HTR-8/SVneo (cell line): ENCODE measurements at places on chromosomes 3 and 15.
A peak's percentile ranks its signal among the peaks of the same experiment; 100 is the strongest.

DNA sequence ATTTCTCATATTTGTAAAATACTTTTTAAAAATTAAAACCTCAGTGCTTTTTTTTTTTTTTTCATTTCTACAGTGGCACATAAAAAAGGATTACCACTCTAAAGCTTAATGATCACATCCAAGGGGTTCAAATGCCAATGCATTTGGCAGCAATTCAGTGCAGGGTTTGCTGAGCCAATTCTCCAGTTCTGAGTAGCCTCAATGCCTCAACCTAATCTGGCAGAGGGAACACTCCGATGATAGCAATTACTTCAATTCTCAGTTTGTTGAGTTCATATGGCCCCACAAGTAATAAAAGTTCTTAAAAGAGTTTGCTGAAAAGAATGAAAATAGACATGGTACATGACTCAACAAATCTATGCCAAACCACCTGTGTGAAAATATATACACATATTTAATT, 79.3 kb upstream of the RBMS3 start:
- no peak for DNase-seq

DNA sequence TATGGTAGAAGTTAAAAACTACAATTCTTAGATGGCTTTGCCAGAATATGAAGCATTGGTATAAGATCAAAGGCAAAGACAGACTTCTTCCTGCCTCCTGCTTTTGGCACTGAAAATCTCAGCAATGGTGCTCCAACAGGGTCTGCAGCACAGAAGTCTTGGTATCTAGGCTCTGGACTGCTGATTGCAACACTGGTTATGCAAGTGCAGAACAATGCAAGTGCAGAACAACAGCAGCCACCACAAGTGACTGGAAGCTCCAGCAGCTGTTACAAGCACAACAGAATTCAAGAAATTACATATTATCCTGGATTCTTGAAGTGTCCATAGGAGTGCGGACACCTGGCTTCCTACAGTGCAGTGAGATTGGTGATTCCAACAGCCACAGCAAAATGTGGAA, 33.7 kb downstream of the ZBTB20 start:
- DNase-seq = no peak

DNA sequence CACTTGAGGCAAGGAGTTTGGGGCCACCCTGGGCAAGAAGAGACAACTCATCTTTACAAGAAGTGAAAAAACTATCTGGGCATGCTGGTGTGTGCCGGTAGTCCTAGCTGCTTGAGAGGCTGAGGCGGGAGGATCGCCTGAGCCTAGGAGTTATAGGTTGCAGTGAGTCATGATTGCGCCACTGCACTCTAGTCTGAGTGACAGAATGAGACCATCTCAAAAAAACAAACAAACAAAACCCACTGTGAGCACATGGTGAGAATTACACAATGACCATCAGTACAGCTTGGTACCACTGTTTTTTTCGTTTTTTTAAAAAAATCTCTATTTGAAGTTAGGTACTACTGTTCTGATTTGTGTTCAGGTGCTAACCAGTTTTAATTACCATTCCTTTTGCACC, 13.6 kb downstream of the VPS39 start:
- DNase-seq = peak; percentile 21

GRCh38 chr3:140078343-140078742, 143.4 kb downstream of the CLSTN2 start:
- no peak for DNase-seq

DNA sequence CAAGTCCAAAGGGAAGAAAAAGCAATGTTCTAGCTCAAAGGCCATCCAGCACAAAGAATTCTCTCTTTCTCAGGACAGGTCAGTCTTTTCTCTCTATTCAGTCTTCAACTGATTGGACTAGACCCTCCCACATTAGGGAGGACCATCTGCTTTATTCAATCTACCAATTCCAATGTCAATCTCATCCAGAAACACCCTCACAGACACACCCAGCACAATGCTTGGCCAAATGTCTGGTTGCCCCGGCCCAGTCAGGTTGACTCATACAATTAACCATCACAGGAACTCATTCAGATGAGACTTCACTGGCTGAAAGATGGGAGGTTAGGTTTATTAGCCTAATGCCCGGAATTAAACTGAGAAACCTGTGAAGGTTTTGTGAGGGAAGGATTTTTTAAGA, 32.4 kb downstream of the ACAN start:
- DNase-seq = no peak

- DNase-seq = no peak
These were observed 106.3 kb downstream of the LSM3 start for GRCh38 chr3:14284694-14285547.

- no peak for DNase-seq
These were observed 40.5 kb downstream of the CYFIP1 start for GRCh38 chr15:22939652-22940061.

DNA sequence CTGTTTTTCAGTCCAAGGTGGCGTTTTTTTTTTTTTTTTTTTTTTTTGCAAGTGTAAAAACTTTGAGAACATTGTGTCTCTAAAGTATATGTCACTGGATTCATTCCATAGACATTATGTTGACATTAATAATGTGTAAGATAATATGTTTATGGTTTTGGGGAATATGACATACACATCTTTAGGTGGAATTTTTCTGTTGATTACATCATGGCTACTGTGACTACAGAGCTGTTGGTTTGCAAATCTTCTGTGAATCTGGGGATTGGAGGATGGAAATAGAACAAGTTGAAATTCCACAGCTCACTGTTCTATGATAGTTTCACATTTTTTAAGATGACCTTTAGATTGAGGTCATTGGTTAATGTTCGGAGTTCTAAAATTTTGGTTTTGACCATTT, 24.4 kb upstream of the PLSCR2 start:
- DNase-seq = no peak

- no peak for DNase-seq
These were observed 7.2 kb downstream of the CD276 start for GRCh38 chr15:73691396-73691795.

DNA sequence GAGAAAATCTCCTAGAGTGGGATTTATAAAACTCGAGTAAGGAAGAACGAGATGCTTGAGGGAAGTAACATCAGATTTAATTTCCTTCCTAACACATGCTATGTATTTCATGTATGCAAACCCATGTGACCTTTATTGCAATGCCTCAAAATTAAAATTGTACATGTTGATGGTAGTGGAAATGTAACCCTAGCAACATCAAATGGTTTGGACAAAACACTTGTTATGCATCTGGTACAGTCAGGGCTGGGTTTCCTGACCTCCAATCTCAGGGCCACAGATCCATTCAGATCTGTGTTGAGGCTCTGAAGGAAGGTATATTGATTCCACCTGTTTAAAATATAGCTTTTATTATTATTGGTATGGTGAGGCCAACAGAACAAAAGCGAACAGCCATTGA, 246.0 kb downstream of the WNT5A start:
- DNase-seq = no peak

- no peak for DNase-seq
These were observed 12.8 kb upstream of the MTMR10 start for GRCh38 chr15:31004220-31004733.

DNA sequence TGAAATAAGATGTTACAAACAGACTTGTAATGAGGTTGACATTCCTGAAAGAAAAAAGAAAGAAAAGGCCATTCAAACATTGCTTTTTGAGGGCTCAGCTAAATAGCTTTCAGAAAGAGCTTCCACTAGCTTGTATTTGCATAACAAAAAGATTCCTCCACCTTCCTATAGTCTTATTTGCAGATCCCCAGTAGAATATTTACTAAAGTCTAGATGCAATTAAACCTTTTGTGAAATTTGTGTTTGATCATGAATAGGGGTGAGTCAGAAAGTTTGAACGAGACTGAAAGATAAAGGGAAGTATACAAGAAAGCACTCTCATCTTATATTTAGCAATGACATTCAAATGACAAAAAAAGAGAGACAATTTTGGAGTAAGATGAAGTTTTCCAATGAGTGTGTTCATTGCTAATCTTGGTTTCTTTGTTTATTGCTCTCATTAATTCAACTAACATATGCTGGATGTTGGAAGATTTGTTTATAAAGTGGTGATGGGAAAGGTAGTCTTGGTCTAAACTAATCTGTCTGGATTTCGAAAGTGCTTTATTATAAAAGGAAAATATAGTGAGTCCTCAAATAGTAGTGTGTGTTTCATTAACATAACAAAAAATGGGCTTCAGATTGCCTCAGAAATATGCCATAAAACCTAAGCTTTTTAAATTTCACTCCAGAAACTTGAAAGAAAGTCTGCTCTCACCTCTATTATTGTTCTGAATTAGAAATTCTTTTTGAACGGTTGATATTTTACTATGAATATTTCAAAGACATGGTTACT, 9.1 kb upstream of the CADPS start:
- DNase-seq = no peak
